Fibroblast of lung (primary cell): ENCODE measurements at places on chromosomes 5 and 9. TPM values are rescaled to one million over a fixed set of nuclear protein-coding genes. Genes with fewer than 3 reads are reported as not detected.

GLRA1 gene
- not detected in 2 replicates for total RNA-seq

OTULINL gene
- total RNA-seq, result under 0.01 and 0.17 TPM in 2 replicates

SPATA31C1 gene
- not detected in 2 replicates for total RNA-seq

DNA sequence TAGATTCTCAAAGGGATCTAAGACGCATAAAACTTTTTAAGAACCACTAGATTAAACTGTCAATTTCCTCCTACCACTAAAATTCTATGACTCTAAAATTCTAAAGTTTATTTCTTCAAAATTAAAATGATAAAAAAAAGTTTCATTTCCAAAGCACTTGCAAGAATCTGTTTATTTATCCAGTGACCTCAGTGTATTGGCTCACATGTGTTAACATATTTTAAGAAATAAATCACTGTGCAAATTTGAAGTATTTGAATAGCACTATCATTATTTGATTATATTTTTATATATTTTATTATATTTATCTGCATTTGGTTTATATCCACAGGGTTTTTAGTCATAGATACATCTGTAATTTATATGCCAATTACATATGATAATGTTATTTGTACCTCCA is 62.2 kb upstream of the SLC12A2 start:
- peak; percentile 60 for DNase-seq

DNA sequence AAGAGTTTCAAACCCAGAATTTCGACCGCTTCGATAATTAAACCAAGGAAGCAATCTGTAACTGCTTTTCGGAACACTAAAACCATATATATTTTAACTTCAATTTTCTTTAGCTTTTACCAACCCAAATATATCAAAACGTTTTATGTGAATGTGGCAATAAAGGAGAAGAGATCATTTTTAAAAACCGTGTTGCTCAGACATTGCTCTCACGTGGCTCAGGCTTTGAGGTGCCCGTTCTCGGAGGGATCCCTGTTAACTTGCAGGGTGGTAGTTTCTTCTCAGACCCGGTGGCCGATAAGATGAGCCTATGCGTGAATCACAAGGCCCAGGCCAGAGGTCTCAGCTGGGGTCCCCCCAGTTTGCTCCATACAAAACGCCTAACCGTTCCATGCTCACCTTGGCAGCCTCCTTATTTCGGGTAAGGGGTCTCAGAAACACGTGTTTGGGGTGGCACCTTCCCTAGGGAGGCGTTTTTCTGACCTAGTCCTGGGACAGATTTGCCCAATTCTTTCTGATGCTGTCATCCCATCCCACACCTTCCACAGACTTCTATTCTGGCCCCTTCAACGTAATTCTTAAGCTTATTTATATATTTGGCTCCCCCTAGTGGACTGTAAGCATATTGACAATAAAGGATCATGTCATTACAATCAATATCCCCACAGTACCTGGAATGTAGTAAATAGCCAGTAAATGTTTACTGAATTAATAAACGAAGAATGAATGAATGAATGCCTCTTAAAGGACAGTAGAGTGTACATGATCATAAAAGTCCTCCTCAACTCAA is 48.1 kb downstream of the THBS4 start:
- peak; percentile 76 for DNase-seq

DNA sequence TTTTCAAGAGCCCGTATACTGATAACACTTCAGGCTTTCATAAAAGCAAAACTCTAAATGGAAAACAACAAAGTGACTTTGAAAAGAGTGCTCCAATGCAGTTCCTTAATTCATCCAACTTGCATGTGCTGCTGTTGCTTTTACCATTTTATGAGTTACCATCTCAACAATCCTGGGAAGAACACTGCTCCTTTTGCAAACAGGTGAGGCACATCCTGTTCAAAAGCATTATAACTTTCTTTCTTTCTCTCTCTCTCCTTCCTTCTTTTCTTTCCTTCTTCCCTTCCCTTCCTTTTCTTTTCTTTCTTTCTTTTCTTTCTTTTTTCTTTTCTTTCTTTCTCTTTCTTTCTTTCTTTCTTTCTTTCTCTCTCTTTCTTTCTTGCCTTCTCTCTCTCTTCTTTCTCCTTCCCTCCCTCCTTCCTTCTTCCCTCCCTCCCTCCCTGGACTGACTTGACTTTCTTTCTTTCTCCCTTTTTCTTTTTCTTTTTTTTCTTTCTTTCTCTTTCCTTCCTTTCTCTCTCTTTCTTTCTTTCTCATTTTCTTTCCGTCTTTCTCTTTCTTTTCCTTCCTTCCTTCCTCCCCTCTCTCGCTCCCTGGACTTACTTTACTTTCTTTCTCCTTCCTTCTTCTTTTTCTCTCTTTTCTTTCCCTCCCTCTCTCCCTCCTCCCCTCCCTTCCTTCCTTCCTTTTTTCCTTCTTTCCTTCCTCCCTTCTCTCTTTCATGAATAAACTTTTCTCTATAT is 11.2 kb upstream of the PARP8 start:
- no peak for DNase-seq

- no peak for DNase-seq
Measured at GRCh38 chr5:134116789-134117761, 2.6 kb downstream of the TCF7 start.

DNA sequence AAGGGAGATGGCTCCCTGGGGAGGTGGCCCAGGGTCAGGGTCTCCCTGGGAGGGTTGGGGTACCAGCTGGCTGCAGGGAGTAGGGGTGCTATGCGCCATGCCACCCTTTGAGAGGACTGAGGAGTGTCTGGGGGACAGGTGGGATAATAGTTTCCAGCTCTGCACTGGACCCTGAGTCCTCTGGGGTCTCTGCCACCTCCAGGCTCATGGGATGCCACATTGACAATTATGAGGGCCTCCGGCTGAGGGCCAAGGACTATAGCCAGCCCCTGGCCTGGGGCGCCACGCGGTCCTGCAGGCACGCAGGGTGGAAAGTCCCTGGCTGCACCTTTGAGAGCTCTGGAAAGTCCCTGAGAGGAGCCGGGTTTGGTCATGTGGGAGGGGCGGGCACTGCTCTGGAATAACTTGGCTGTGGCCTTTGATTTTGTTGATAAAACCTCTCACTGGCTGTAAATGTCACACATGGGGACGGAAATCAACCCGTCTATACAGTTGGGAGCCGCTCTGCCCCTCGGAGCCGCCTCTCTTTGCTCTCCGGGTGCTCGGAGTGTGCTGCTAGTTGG is 16.0 kb downstream of the TRAF2 start:
- peak; percentile 76 for DNase-seq

DNA sequence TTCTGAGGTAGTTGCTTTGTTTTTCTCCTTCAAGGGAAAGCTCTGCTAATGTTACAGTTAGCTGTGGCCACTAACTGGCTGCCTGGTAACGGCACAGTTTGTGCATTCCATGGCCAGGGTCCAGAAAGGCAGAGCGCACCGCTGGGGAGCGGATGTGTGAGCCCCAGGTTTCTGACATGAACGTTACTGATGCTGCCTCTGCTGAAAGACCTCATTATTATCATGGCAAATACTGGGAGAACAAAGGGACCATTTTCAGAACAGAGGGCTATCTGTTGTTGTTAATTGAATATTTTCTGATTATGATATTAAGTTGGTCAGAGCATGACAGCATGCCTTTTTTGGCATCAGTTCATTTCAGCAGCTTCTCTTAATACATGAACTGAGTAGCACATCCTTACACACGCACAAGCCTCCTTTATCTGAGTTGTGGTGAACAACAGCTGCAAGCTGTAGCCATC is 134.1 kb downstream of the NUDT12 start:
- DNase-seq, result peak; percentile 36

- DNase-seq, result peak; percentile 5
Measured at GRCh38 chr9:26234865-26235264, 556.6 kb upstream of the TUSC1 start.

DNA sequence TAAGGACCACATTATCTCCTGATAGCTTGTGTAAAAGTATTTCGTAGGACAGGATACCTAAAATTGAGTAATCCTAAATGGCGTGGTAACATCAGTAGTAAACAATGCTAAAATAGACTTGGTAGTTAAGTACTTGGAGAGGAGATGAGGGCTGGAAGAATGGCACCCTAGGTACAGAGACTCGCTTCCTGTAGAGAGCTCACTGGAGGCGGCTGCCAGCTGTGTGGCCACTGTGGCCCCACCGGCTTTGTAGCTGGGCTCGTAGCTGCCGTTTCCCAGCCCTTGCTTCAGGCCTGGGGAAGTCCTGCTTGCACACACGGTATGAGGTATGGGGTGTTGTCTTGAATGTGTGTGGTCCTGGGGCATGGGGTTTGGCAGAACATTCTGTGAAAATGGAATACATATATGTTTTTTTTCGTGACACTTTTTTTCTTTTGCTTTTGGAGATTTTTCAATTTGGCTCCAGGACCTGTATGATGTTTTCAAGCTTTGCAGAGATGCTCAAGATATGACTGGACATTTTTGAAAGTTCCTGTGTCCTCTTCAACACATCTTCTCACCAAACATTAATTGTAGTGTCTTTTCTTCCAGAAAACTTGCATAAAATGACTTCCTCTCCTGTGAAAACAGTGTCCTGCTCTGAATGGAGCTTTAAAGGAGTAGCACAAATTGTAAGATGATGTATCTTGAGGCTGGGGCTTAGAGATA is 58.0 kb downstream of the RCL1 start:
- DNase-seq, result no peak

GRCh38 chr9:88753691-88754367 is 218.9 kb downstream of the NXNL2 start:
- peak; percentile 81 for DNase-seq

- DNase-seq, result peak; percentile 11
Measured at GRCh38 chr5:17832949-17833745, 198.9 kb downstream of the TAF11L14 start.

GRCh38 chr5:140042643-140043507 is at the start of gene NRG2:
Gene NRG2, minus strand, starts transcription at chr5:140043299.
- peak; percentile 43 for DNase-seq

GRCh38 chr9:131461166-131461565 is 41.6 kb upstream of the POMT1 start:
- no peak for DNase-seq

DNA sequence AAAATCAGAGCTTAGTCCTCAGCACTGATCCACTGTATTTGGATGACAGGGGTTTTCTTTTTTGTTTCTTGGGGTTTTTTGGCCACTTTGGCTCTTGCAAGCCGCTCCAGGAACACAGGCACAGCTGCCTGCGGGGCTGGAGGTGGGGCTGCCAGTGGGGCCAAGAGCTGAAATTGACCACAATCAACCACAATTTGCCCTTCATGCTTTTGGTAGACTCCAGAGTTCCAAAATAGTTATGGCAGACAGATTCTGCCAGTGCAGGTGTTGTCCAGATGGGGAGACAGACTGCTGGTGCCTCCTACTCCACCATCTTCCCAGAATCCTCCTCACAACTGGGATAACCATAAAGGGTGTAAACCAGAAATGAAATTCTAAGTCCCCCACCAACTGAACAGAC is 36.5 kb downstream of the PLEKHG4B start:
- DNase-seq, result peak; percentile 33

GRCh38 chr5:34574936-34575467 is 81.1 kb upstream of the RAI14 start:
- DNase-seq, result no peak

DNA sequence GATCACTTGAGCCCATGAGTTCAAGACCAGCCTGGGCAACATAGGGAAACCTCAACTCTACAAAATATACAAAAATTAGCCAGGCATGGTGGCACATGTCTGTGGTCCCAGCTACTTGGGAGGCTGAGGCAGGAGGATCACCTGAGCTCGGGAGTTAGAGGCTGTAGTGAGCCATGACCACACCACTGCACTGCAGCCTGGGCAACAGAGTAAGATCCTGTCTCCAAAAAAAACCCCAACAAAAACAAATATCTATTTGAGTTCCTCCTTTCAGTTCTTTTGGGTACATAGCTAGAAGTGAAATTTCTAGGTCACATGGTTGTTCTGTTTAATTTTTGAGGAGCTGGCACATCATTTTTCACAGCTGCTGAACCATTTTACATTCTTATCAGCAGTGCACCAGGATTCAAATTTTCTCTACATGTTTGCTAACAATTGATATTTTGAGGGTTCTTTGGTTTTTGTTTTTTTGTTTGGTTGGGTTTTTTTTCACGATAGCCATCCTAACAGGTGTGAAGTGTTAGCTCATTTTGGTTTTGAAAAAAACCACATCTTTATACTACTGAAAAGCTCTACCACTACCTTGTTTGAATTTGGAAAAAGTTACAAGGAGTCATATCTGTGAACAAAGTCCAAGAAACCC is 176.9 kb upstream of the SLC12A2 start:
- no peak for DNase-seq

- peak; percentile 6 for DNase-seq
Measured at GRCh38 chr5:15966066-15966640, 213.4 kb downstream of the MARCHF11 start.

- DNase-seq, result no peak
Measured at GRCh38 chr9:72322259-72322658, 42.7 kb downstream of the ZFAND5 start.

DNA sequence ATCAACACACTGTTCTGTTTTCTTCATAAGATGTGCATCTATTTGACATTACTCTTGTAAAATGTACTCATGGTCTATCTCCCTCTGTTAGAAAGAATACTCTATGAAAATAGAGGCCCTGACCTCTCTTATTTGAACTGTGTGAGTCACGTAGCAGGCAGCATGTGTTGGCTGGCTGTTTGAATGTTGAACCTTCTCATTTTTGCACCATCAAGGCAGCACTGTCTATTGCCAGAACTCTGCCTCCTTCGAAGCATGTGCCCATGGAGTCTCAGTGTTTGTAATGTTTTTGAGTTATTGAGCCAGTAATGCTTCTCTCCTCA is 144.4 kb downstream of the ALDH1A1 start:
- DNase-seq, result no peak
